Osteocyte (in vitro differentiated cells): ENCODE measurements at places on chromosomes 1 and 21. TPM values are rescaled to one million over a fixed set of nuclear protein-coding genes. Genes with fewer than 3 reads are reported as not detected.
A peak's percentile ranks its signal among the peaks of the same experiment; 100 is the strongest.

The DNAI4 gene
- total RNA-seq: 8.9 and 10.0 TPM in 2 replicates

DNA sequence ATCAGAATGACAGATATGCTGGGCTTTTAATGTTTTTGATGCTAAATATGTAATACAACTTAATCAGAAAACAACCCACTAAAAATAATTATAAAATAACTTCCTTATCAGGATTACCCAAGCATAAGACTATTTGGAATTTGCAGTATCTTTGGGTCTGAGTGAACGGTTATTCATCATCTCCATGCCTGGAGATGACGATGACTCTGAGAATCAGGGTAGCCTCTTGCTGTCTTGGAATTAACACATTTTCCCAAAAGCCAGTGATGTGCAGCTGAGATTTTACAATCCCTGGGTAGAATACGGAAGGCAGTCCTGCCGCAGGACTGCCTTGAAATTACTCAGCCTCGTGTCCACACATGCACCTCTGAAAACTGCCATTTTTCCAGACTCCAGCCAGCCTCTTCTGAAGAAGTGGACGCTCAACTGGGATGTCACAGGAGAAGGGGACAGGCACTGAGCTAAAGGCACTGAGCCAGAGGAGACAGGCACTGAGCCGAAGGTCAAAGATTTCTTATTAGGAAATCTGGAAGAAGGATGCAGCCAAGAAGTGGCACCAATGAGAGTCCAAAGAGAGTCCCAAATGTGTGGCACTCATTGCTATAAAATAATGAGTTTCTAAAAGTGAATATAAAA lies 85.5 kb downstream of the PGBD5 start:
- no peak overlapping the region for H3K4me3 ChIP-seq
- no peak for DNase-seq
- no peaks in the 10 kb centered on the region for H3K36me3 ChIP-seq
- no peak overlapping the region for H3K27ac ChIP-seq
- no peaks in the 10 kb centered on the region for H3K4me1 ChIP-seq
- H3K27me3 ChIP-seq: peaks cover 18% of the 10 kb centered on the region

- H3K36me3 ChIP-seq: no peaks in the 10 kb centered on the region
- DNase-seq: no peak
- peaks cover 35% of the 10 kb centered on the region for H3K27me3 ChIP-seq
- H3K27ac ChIP-seq: no peak overlapping the region
Measured at GRCh38 chr1:201399352-201400126, 415 bp upstream of the LAD1 start.

GRCh38 chr1:33155877-33156538 lies 25.8 kb downstream of the TRIM62 start:
- H3K4me3 ChIP-seq: no peak overlapping the region
- peaks cover 57% of the 10 kb centered on the region for H3K36me3 ChIP-seq
- peaks cover 73% of the 10 kb centered on the region for H3K4me1 ChIP-seq
- no peaks in the 10 kb centered on the region for H3K27me3 ChIP-seq
- DNase-seq: no peak

GRCh38 chr1:29901624-29902325 lies 665.5 kb downstream of the PTPRU start:
- no peak for DNase-seq
- H3K4me1 ChIP-seq: no peaks in the 10 kb centered on the region
- no peak overlapping the region for H3K4me3 ChIP-seq
- H3K36me3 ChIP-seq: no peaks in the 10 kb centered on the region
- peaks cover 6% of the 10 kb centered on the region for H3K27me3 ChIP-seq
- H3K27ac ChIP-seq: no peak overlapping the region

DNA sequence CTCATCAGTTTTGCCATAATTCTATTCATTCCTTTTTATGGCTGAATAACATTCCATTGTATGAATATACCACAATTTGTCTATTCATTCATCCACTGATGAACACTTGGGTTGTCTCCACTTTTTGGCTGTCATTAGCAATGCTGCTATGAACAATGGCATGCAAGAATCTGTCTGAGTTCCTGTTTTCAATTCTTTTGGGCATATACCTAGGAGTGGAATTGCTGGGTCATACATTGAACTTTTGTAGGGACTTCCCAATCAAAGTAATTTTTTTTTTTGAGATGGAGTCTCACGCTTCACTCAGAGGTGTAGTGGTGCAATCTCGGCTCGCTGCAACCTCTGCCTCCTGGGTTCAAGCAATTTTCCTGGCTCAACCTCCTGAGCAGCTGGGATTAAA lies 34.9 kb downstream of the AADACL4 start:
- no peak for DNase-seq
- H3K27ac ChIP-seq: no peak overlapping the region
- no peaks in the 10 kb centered on the region for H3K36me3 ChIP-seq
- peaks cover 2% of the 10 kb centered on the region for H3K27me3 ChIP-seq
- H3K4me1 ChIP-seq: no peaks in the 10 kb centered on the region

The RAVER2 gene
- 7.2 and 7.3 TPM in 2 replicates for total RNA-seq

GRCh38 chr1:8892026-8892425 lies 13.5 kb upstream of the ENO1 start:
- H3K4me3 ChIP-seq: no peak overlapping the region
- no peak for DNase-seq
- H3K4me1 ChIP-seq: peaks cover 26% of the 10 kb centered on the region
- H3K27me3 ChIP-seq: no peaks in the 10 kb centered on the region
- H3K36me3 ChIP-seq: no peaks in the 10 kb centered on the region
- H3K27ac ChIP-seq: peak overlapping the region; percentile 35

GRCh38 chr1:112059679-112060078 lies 70.2 kb upstream of the KCND3 start:
- H3K36me3 ChIP-seq: no peaks in the 10 kb centered on the region
- no peaks in the 10 kb centered on the region for H3K4me1 ChIP-seq
- H3K27me3 ChIP-seq: no peaks in the 10 kb centered on the region
- no peak overlapping the region for H3K27ac ChIP-seq
- no peak overlapping the region for H3K4me3 ChIP-seq
